Spinal cord (tissue), 10 donors: ENCODE measurements at places on chromosomes 13 and 19. TPM values are rescaled to one million over a fixed set of nuclear protein-coding genes. Genes with fewer than 3 reads are reported as not detected.

CCL25 gene
- not detected for total RNA-seq

FARSA gene
- 54.1 TPM for total RNA-seq

CFAP97D2 gene
- not detected for total RNA-seq

ZIM2 gene
- 7.8 TPM for total RNA-seq

TMPRSS9 gene
- 0.33 TPM for total RNA-seq

ZNF71 gene
- 8.9 TPM for total RNA-seq

DENND1C gene
- 0.59 TPM for total RNA-seq

CLN5 gene
- total RNA-seq, result 55.9 TPM

GFY gene
- not detected for total RNA-seq

CYP4F3 gene
- 1.6 TPM for total RNA-seq

NLRP7 gene
- total RNA-seq, result not detected

ZNF787 gene
- total RNA-seq, result 8.9 TPM

SCGB2B2 gene
- total RNA-seq, result 0.61 TPM

LMTK3 gene
- total RNA-seq, result 8.8 TPM

KPTN gene
- 7.1 TPM for total RNA-seq

C19orf18 gene
- total RNA-seq, result 0.40 TPM

CGB5 gene
- total RNA-seq, result not detected

ADGRE2 gene
- total RNA-seq, result 1.3 TPM

AP1M2 gene
- total RNA-seq, result 0.83 TPM

ZNF709 gene
- 13.1 TPM for total RNA-seq

ZNF556 gene
- total RNA-seq, result 0.06 TPM

KATNAL1 gene
- 31.4 TPM for total RNA-seq

ZNF534 gene
- total RNA-seq, result 0.72 TPM

CALR3 gene
- 0.20 TPM for total RNA-seq

KLC3 gene
- total RNA-seq, result 1.1 TPM

CELF5 gene
- 18.9 TPM for total RNA-seq

ZNF548 gene
- total RNA-seq, result 34.2 TPM

CRB3 gene
- 0.20 TPM for total RNA-seq

CNN2 gene
- 43.4 TPM for total RNA-seq

WDFY2 gene
- 9.8 TPM for total RNA-seq

RGL3 gene
- 4.7 TPM for total RNA-seq

PRODH2 gene
- total RNA-seq, result 0.10 TPM

ATP12A gene
- 0.59 TPM for total RNA-seq

APLP1 gene
- total RNA-seq, result 237 TPM

IGFL2 gene
- total RNA-seq, result 0.10 TPM

LRP3 gene
- total RNA-seq, result 35.4 TPM

KIRREL2 gene
- 1.1 TPM for total RNA-seq

MRPL54 gene
- total RNA-seq, result 33.2 TPM

CRX gene
- total RNA-seq, result not detected

SH2D3A gene
- 0.50 TPM for total RNA-seq

SIX5 gene
- total RNA-seq, result 20.2 TPM

CATSPERD gene
- total RNA-seq, result 3.6 TPM

FLT3LG gene
- 1.2 TPM for total RNA-seq

ZNF491 gene
- 13.9 TPM for total RNA-seq

B3GNT3 gene
- not detected for total RNA-seq

ZNF546 gene
- total RNA-seq, result 18.0 TPM

PLD3 gene
- total RNA-seq, result 394 TPM

IGFL1 gene
- not detected for total RNA-seq

OLFM2 gene
- 47.9 TPM for total RNA-seq

PLA2G4C gene
- total RNA-seq, result 10.4 TPM

FGF14 gene
- 59.7 TPM for total RNA-seq
